ENCODE measurements at places on chromosomes 4 and X.

DNA sequence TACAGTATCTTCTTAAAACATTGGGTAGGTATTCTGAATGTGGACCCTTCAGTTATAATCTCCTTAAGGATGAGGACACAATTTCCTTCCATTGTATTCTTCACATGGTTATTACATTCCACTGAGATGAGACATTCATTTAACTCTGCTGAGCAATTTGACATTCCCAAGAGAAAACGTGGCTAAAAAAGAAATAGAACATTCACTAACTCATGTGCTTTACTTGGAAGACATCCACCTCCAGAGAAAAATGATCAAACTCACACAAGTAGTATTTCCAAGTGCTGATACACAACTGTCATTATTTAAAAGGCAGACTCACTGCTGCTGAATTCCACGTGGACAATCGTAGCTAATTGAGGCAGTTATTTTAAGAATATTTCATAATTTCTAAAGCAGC is 227.9 kb upstream of the ANKRD50 start:
- DNase-seq = no peak

- no peak for DNase-seq
Measured at GRCh38 chr4:78410676-78411075, 140.9 kb upstream of the ANXA3 start.

DNA sequence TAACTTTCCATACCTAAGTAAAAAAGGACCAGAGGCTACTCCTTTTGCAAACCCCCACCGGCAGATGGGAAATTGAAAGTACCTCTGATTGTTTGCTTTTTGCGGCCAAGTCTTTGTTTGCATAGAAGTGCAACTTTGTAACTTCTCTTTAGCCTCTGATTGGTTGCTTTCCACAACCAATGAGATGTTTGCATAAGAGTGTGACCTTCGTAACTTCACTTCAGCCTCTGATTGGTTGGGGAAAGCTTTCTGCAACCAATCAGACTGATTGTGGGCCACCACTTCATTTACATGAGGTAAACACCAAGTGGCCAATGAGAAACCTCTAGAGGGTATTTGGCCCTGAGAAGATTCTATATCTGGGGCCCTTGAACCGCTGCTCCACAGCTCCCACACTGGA is 48.8 kb upstream of the PGRMC1 start:
- no peak for DNase-seq

GRCh38 chr4:88041626-88042025 is 34.2 kb downstream of the PKD2 start:
- no peak for DNase-seq

DNA sequence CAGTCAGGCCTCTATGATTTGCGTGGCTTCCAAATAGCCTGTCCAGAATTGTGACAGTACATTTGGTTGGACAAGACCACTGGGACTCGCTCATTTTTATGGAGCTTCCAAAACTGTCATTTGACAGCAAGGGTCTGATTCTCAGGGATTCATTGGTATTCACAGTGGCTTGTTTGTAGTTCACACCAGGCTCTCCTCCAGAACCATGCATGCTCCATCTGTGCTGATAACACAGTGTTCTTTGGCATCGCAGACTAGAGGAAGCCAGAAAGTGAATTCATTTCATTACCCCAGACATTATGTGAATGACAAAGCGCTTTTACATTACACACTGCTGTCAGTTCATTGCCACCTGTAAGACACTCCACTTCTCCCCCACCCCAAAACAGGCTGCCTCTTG is 208.3 kb downstream of the ARHGAP10 start:
- DNase-seq = no peak

DNA sequence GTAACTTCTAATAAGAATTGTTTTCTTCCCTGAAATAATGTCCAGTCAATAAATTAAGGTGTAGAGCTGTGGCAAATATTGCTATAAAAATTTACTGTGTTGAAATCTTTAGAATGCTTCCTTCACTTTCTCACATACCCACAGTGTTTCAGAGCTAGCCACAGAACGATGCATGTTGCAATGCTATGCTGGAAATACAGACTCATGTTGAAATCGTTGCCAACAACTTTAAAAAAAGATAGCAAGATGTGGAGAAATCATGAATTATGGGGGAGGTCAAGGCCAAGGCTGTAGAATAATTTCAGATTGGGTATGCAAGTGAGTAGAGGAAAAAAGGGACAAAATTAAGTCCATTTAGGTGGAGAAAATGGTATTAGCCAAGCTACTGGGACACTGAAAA is 204.8 kb downstream of the VEGFC start:
- DNase-seq = no peak

Data from omental fat pad (tissue), 4 donors.